ENCODE measurements at places on chromosomes 1 and 21.

- no peak for DNase-seq
Observed at GRCh38 chr1:85427331-85427730, 37.6 kb downstream of the DDAH1 start.

DNA sequence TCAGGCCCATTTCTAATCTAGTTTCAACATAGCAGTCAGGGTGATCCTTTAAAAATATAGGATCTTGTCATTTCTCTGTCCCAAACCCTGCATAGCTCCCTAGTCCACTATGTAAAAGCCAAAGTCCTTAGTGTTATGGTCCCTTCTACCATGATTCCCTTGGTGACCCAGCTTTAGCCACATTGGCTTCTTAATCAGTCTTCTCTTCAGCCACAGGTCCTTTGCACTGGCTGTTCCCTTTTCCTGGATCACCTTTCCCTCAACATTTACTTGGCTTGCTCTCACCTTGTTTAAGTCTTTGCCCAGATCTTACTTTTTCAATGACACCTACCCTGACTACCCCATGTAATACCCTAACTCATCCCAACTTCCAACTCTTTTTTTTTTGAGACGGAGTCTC is 11.7 kb upstream of the FUCA1 start:
- no peak for DNase-seq

DNA sequence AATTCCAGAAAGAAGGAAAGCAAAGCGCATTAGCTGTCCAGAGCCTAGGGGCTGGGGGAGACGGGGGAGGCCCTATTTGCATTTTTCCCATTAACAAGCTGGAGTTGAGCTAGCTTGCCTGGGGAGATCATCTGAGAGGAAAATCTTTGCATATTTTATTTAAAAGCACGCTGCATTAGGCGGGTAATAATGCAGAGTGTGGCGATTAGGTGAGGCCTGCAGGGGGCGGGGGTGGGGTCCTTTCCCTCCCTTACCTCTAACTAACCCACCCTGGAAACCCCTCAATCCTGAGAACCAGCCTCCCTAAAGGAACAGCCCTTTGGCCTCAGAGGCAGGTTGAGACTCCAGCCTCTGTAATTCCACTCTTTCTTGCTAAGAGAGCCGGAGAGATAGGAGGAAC is 16.2 kb downstream of the C1orf216 start:
- no peak for DNase-seq

DNA sequence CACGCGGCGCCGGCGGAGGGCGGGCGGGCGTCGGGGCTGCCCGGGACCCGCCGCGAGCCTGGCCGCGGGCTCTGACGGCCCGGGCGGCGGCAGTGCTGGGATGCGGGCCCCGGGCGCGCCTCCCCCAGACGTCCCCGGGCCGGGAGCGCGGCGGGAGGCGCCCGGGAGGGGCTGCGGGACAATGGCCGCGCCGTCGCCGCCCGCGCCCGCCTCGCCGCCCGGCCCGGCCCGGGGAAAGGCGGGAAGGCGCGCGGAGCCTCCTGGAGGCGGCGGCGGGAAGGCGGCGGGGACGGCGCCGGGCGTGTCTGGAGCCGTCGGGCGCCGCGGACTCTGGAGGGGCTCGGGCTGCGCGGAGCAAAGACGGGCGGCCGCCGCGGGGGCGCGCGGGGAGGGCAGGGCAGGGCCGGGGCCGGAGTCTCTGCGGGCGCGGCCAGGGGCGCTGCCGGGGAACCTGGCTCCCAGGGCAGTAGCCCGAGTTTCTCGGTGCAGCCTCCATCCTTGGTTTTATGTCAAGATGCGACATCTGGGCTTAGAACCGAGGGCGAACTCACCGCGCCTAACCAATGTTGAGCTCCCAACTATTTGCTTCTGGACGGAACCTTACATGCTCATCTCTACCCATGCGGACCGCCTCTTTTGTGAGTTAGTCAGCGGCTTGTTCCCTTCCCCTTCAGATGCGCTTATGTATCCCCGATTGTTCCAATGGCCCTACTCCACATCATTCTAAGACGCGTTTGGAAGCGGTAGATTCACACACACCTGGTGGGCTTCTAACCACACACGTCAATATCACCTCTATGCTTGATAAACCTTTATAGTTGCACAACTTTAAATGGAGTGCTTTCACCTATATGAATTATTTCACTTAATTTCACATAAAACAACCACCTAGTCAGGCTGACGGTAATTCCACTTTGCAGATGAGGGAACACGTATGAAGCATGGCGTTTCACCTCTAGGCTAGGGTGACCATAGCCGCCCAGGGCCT is 651 bp downstream of the ZBTB8A start:
- DNase-seq = no peak

DNA sequence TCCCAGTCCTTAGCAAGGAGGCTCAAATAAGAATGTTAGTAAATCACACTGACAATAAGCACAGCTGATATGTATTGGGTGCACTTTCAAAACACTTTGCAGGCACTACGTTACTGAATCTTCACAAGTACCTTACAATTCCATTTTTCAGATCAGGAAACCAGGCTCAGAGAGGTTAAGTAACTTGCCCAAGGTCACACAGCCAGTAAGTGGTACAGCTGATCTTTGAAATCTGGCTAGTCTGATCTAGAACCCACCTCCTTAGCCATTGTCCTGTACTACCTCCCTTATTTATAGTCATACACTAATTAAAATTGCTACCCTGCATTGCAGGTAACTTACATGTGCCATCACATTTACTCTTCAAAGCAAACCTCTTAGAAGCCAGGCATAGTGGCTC is 122.1 kb upstream of the KLHDC7A start:
- no peak for DNase-seq

DNA sequence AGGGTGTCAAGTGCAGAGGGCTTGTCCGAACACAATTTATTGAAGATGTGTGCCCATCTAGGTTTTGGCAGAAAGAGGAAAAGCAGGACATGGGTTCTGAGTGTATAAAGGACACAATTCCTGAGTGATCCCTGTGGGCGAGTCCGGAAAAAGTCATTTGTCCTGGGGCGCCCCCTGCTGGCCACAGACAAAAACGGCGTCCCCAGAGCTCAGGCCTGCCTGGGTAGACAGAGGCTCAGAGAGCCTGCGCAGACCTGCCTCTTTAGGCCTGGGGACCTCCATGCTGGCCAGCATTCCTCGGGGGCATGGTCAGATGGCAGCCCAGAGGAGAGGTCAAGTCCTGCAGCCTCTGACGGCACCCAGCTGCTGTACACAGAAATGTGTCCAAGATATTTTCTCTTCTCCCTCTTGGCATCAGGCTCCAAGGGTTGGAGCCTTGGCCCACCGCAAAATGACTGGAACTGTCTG is 65.5 kb upstream of the LRP8 start:
- peak; percentile 38 for DNase-seq

DNA sequence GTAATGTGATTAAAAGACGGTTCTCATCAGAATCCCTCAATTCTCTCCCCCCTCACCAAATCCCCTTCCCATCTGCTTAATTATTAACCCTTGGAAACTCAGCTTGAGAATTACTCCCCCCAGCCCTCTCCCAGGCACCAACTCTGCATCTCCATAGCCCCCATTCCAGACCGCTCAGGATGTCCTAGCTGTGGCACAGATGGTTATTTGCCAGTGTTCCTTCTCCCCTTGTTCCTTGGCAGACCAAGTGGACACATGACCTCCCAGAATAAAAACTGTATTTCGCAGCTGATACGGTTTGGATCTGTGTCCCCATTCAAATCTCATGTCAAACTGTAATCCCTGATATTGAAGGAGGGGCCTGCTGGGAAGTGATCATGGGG is 14.6 kb downstream of the HENMT1 start:
- DNase-seq = no peak

GRCh38 chr1:55313903-55314302 is 98.7 kb upstream of the USP24 start:
- DNase-seq = no peak

- DNase-seq = no peak
Observed at GRCh38 chr1:5996641-5997270, 4.5 kb upstream of the NPHP4 start.

- DNase-seq = no peak
Observed at GRCh38 chr21:38170704-38171682, 85.8 kb upstream of the KCNJ15 start.

DNA sequence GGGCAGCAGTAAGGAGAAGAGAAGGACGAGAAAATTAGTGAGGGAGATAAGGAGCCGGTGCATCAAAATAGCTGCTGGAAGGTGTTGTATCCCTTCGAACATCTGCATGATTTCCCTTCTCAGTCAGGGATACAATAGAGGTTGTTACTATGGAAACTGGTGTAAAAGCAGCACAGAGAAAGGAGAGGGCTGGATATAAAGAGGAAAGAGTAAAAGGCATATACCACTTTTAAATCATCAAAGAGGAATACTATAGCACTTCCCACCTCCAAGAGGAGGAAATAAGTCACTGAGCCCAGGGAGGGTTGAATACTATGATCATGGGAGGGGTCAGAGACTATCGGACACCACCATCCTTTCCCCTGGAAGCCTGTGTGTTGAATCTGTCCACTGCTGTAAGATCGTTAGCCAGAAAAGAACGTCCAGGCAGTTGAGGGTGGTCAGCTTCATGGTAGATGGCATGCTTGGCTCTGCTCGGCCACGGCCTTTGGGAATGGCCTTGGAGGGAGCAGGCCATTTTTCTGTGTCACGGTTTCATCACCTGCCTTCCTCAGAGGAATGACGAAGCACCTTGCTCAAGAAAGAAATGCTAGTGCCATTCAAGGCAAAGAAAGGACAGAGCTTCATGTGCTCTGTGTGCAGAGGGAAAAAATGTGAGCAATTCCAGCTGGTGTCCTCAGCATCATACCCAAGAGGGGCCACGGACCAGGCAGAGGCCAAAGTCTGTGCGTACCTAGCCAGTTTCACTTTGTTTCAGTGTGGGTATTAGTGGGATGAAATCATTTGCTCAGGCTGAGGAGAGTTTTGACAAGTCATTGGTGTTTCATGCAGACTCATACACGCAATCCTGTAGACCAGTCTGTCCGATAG is 64.2 kb downstream of the IRF2BP2 start:
- DNase-seq = no peak

DNA sequence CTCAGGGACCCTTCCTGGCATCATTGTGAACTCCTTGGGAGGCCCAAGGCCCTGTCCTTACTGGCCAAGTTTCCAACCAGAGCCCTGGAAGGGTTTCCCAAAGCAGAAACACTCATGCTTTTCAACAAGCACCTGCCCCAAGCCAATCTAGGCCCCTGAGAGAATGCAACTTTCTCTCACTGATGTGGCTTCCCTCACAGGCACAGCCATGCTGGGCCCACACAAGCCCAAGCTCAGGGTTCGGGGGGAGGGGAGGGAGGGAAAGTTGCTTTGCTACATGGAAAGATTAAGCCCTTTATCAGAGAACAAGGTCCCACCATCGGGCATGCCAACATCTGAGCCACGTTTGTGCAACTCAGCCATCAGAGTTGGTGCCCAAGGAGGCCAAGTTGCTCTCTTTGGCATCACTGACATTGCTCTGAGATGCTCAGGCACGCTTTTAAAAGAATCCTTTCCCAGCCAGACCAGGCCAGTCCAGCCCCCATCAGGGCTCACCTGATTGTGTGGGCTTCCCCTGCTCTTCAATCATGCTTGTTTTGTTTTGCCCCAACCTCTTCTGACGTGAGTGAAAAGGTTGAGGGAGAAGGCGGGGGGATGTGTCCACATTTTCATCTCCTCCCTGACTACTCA is 43.5 kb downstream of the RIMS3 start:
- DNase-seq = no peak

- no peak for DNase-seq
Observed at GRCh38 chr1:185860311-185860710, 126.1 kb downstream of the HMCN1 start.

- no peak for DNase-seq
Observed at GRCh38 chr1:29523136-29523535, 286.8 kb downstream of the PTPRU start.

GRCh38 chr1:27031235-27032118 is 18.8 kb upstream of the TENT5B start:
- DNase-seq = no peak

- no peak for DNase-seq
Observed at GRCh38 chr1:71587961-71588360, 507.1 kb upstream of the ZRANB2 start.

- DNase-seq = no peak
Observed at GRCh38 chr1:98032958-98033357, 112.1 kb upstream of the DPYD start.

GRCh38 chr1:181117648-181118449 is 29.3 kb downstream of the IER5 start:
- DNase-seq = no peak

DNA sequence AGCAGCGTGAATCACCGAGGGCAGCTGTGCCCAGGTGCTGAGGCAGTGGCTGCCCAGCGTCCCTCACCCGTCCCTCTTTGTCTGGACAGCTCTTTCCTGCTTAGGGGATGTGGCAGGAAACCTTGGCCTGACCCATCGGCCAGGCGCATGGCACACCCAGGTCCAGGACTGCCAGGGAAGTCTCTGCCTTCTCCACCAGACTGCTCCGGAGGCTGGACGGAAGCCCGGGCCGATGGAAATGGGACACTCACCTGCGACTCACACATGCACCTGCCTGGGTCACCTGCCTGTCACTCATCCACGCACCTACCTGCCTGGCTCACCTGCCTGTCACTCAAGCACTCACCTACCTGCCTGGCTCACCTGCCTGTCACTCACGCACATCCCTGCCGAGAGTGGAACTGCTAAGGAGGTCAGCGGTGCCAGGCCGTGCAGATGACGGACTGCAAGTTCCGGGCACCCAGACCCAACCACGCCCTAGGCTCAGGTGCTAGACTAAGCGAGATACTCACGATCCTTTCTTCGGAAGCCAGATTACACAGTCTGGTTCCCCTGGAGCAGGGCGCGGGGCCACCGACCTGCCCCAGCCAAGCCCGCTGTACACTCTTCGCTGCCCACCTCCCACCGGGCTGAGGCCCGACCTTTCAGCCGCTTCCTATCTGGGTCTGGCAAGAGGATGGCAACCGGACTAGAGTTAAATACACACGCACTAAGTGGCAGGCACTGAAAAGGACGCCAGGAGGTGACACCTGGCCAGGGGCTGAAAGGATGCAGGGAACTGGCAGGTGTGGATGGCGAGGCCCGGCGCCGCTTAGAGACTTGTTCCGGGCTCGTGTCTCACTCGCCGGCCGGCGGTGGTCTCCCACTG is 1.1 kb downstream of the UBE2J2 start:
- no peak for DNase-seq

DNA sequence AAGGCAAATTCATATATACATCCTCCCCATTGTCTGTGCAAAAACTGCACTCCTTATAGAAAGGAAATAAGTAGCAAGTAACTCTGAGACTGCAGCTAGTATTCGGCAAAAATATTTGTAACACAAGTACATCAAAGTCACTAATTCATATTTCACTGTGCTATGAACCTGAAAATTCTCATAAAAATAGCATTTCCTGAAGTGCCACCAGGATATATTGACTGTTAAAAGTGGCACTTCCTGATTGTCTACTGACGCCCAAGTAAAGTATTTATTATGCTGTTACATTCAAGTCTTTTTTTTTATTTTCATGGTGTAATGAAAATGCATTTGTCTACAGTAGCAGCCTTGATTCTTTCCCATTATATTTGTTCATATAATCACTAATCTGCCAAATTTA is 673.8 kb downstream of the PTPRC start:
- no peak for DNase-seq

DNA sequence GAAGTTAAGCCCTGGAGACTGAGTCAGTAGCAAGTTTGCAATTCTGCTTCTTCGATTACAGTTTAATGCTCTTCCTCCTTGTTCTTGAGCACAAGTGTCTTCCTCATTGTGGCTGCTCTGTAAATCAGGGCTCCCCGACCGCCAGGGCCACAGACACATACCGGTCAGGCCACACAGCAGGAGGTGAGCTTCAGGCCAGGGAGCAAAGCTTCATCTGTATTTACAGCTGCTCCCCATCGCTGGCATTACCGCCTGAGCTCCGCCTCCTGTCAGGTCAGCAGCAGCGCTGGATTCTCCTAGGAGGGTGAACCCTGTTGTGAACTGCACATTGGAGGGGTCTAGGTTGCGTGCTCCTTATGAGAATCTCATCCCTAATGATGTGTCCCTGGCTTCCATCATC is 1.7 kb upstream of the TRAPPC10 start:
- DNase-seq = no peak
